Stimulated activated CD8-positive, alpha-beta memory T cell treated with anti-CD3 and anti-CD28 coated beads, Interleukin-4, amount 100 ng/mL, for 4 hours (primary cell): ENCODE measurements at places on chromosomes 2 and 18.

GRCh38 chr2:150847578-150847977 lies 360.1 kb upstream of the RND3 start:
- DNase-seq = no peak

GRCh38 chr2:9160732-9161131 lies 45.9 kb upstream of the ASAP2 start:
- no peak for DNase-seq

- DNase-seq = no peak
These were observed 98.8 kb downstream of the MRO start for GRCh38 chr18:50721006-50721405.

GRCh38 chr2:147500229-147500628 lies 344.6 kb upstream of the ACVR2A start:
- no peak for DNase-seq

- no peak for DNase-seq
These were observed 111.0 kb downstream of the RBM43 start for GRCh38 chr2:151150331-151151320.

DNA sequence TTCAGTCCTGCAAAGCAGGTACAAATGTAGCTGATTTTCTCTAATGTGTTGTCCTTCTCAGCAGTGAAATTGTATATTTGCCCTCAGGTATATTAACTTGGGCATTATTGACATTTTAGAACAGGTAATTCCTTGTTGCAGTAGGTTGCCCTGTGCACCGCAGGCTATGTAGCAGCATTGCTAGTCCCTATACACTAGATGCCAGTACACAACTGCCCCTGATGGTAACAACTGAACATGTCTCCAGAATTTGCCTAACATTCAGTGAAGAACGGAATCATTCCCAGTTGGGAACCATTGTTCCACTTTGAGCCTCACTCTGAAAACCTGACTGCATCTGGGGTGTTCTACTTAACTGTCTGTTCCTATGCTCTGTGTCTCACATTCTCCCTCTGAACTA lies 23.1 kb upstream of the TFPI start:
- no peak for DNase-seq
